ENCODE measurements at places on chromosomes 13 and 19. TPM values are rescaled to one million over a fixed set of nuclear protein-coding genes. Genes with fewer than 3 reads are reported as not detected.

The TLE2 gene
- 3.8 TPM for total RNA-seq

The LSR gene
- 25.3 TPM for total RNA-seq

The HIPK4 gene
- total RNA-seq = 0.08 TPM

The RPS28 gene
- 2,077 TPM for total RNA-seq

The CRTC1 gene
- 5.5 TPM for total RNA-seq

All from activated CD8-positive, alpha-beta memory T cell treated with anti-CD3 and anti-CD28 coated beads for 36 hours (primary cell).